Liver (tissue), 10 donors: ENCODE measurements at places on chromosomes 11 and 22. TPM values are rescaled to one million over a fixed set of nuclear protein-coding genes. Genes with fewer than 3 reads are reported as not detected.

- no peak overlapping the region for H3K27ac ChIP-seq
- no peaks in the 10 kb centered on the region for H3K4me1 ChIP-seq
- DNase-seq: no peak
Observed at GRCh38 chr11:38510041-38510440, 1912.0 kb upstream of the RAG2 start.

GRCh38 chr11:1234054-1234720 is 11.3 kb downstream of the MUC5B start:
- H3K36me3 ChIP-seq: no peaks in the 10 kb centered on the region
- H3K27me3 ChIP-seq: no peaks in the 10 kb centered on the region
- DNase-seq: no peak
- H3K27ac ChIP-seq: no peak overlapping the region
- no peaks in the 10 kb centered on the region for H3K4me1 ChIP-seq

GRCh38 chr22:31833930-31834329 is 80.1 kb downstream of the DEPDC5 start:
- no peak for DNase-seq
- H3K27me3 ChIP-seq: no peaks in the 10 kb centered on the region
- H3K27ac ChIP-seq: no peak overlapping the region
- H3K4me1 ChIP-seq: peaks cover 22% of the 10 kb centered on the region
- H3K36me3 ChIP-seq: peaks cover 12% of the 10 kb centered on the region
- H3K4me3 ChIP-seq: no peak overlapping the region

DNA sequence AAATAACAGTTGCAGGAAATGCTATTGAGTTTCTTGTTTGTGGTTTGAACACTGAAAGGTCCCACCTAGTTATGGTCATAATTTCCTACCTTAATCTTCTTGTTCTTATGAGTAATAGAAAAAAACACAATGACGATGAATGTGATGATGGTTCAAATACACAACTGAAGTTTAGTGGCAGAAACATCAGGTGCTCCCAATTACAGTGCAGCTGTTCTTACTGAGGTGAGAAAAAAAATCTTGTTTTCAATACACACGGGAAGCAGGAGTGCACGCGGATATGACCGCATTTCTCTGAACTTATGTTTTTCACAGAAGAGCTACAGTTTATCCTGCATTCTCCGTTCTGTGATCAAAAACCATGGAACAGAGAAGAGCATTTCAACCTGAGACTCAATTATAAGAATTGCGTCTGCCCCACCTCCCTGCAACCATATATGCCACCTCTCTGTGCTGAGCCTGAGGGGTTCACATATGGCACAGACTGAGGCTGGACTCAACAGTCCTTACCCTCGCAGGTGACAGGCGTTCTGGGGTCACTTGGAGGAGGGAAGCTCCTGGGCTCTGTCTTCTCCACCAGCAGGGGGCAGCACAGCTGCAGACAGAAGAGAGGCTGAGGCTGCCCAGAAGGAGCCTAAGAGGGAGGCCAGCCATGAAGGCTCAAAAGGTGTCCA is 99.7 kb upstream of the IGLL5 start:
- no peak overlapping the region for H3K27ac ChIP-seq
- DNase-seq: peak; percentile 61
- no peak overlapping the region for H3K4me3 ChIP-seq
- no peaks in the 10 kb centered on the region for H3K4me1 ChIP-seq
- no peaks in the 10 kb centered on the region for H3K27me3 ChIP-seq

DNA sequence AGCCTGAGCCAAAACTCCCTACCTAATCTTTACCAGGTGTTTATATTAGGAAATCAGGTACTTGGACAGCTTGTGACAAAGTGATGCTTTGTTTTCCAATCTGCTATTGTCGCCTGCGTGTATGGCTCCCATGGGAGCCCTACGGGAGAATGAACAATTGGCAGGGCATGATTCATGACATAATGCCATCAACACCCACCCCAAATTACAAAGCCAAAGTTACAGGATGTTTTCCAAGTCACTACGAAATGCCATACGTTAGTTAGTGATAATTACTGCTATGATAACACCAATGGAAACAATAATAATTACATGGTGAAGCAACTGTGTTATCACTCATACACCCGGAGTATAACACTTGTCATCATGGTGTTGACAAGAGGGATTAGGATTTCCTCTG is 226.4 kb downstream of the FAM181B start:
- no peak overlapping the region for H3K27ac ChIP-seq

GRCh38 chr22:22752199-22752555 is 107.8 kb downstream of the GGTLC2 start:
- DNase-seq: no peak
- H3K27me3 ChIP-seq: no peaks in the 10 kb centered on the region
- H3K4me1 ChIP-seq: peaks cover 20% of the 10 kb centered on the region
- H3K27ac ChIP-seq: peak overlapping the region; percentile 79
- no peak overlapping the region for H3K4me3 ChIP-seq

GRCh38 chr22:21032037-21032867 is at the start of gene SLC7A4:
Gene SLC7A4, minus strand, starts transcription at chr22:21032561. Its CDS starts 749 bp downstream, at chr22:21031812.
- DNase-seq: peak; percentile 48
- no peaks in the 10 kb centered on the region for H3K36me3 ChIP-seq
- H3K4me1 ChIP-seq: no peaks in the 10 kb centered on the region
- H3K27ac ChIP-seq: no peak within 1 kb of the TSS
- no peaks in the 10 kb centered on the region for H3K27me3 ChIP-seq

DNA sequence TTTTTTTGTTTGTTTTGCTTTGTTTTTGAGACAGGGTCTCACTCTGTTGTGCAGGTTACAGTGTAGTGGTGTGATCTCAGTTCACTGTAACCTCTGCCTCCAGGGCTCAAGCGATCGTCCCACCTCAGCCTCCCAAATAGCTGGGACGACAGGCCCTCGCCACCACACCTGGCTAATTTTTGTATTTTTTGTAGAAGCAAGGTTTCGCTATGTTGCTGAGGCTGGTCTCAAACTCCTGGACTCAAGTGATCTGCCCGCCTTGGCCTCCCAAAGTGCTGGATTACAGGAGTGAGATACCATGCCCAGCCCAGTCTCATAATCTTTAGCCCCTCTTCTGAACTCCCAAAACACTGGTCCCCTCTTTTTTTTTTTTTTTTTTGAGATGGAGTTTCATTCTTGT is 50.6 kb downstream of the KCNJ4 start:
- peaks cover 7% of the 10 kb centered on the region for H3K4me1 ChIP-seq
- no peak overlapping the region for H3K4me3 ChIP-seq
- no peak overlapping the region for H3K27ac ChIP-seq
- no peaks in the 10 kb centered on the region for H3K36me3 ChIP-seq
- H3K27me3 ChIP-seq: no peaks in the 10 kb centered on the region

- DNase-seq: no peak
- H3K27me3 ChIP-seq: no peaks in the 10 kb centered on the region
- peaks cover 4% of the 10 kb centered on the region for H3K36me3 ChIP-seq
Observed at GRCh38 chr11:47215366-47215910, 664 bp downstream of the DDB2 start.

GRCh38 chr11:2664376-2664775 is 35.4 kb downstream of the KCNQ1OT1 start:
- no peak overlapping the region for H3K4me3 ChIP-seq
- H3K4me1 ChIP-seq: peaks cover 5% of the 10 kb centered on the region
- H3K36me3 ChIP-seq: no peaks in the 10 kb centered on the region
- H3K27me3 ChIP-seq: no peaks in the 10 kb centered on the region
- DNase-seq: peak; percentile 22

DNA sequence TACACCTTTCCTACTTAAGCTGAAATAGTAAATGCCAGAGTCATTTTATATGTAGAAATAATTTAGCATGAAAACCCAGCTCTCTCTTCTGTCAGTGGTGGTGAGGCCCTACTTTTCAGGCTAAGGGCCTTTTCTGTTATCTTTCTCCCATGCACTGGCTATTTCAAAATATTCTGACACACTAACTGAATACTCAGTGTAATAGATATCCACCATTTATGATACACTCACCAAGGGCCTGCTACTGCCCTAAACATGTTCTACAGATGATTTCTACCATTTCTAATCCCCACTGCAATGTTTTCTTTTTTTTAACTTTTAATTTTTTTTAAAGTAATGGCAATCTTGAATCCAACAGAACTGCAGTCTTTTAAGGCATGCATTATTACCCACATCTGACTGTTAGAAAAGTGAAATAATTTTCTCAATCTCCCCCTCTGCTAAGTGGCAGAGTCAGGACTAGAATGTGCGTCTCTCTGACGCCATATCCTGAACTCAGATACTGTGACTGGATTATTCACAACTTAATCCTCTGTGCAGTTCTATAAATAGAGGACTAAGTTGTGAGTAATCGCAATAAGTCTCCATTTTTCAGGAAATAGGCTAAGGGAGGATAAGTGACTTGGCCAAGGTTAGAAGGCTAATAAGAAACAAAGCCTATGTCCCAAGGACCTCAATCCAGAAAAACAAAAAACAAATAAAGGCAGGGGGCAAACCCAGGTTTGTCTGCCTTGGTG is 44.0 kb downstream of the GRAMD1B start:
- H3K27me3 ChIP-seq: no peaks in the 10 kb centered on the region
- H3K27ac ChIP-seq: no peak overlapping the region
- H3K36me3 ChIP-seq: no peaks in the 10 kb centered on the region
- H3K4me1 ChIP-seq: no peaks in the 10 kb centered on the region

- no peak overlapping the region for H3K27ac ChIP-seq
- H3K4me1 ChIP-seq: peaks cover 3% of the 10 kb centered on the region
- no peak for DNase-seq
- no peaks in the 10 kb centered on the region for H3K36me3 ChIP-seq
- no peak overlapping the region for H3K4me3 ChIP-seq
- no peaks in the 10 kb centered on the region for H3K27me3 ChIP-seq
Observed at GRCh38 chr11:62046568-62047100, 77.2 kb upstream of the INCENP start.

DNA sequence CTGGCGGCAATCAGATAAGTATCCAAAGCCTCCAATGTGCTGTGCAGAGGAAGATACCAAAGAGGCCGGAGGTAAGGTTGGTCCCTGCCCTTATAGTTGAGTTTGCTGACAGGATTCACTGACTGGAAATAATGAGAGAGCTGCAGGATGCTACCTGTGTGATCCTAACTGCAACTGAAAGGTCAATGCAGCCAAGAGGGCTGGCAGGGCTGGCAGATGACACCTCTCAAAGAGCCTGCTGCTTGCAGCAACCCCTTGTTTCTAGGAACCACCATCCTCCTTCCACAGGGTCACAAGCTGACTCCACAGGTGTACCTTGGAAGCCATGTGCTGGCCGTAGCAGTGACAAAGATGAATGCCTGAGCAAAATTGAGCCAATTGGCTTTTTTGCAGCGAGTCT is 348.1 kb downstream of the DDX10 start:
- H3K4me3 ChIP-seq: no peak overlapping the region
- no peaks in the 10 kb centered on the region for H3K27me3 ChIP-seq
- no peak for DNase-seq
- no peak overlapping the region for H3K27ac ChIP-seq
- no peaks in the 10 kb centered on the region for H3K36me3 ChIP-seq

CCDC157 gene
- 0.69 TPM for polyA plus RNA-seq

NAV2 gene
- polyA plus RNA-seq: 10.1 TPM

MOGAT2 gene
- polyA plus RNA-seq: 24.3 TPM

SAA4 gene
- polyA plus RNA-seq: 4,017 TPM

OR52I1 gene
- polyA plus RNA-seq: not detected

OR51I1 gene
- not detected for polyA plus RNA-seq

KRTAP5-10 gene
- polyA plus RNA-seq: not detected

CNTF gene
- 0.25 TPM for polyA plus RNA-seq
